ENCODE measurements at places on chromosomes 2 and 18.

DNA sequence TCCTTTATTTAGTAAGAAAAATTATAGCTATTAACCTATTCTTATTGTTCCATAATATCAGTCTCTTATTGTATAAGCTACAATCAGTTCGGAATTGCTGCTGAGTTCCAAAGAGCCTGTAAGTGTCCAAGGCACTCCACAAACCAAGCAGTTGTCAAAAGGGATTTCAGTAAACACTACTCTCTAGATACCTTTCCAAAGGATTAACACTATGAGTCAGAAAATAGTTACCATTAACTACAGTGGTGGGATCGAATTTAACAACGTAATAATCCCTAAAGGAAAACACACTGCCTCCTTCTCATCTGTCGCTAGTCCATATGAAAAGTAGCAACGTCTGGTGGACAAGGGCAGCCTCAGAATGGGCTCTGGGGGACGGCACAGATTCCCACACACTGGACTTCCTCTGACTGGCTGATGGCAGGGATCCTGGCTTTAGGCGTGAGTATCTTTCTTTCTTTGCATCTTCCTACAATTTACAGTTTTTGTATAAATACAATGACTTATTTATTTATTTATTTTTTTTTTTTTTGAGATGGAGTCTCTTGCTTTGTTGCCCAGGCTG lies 8.8 kb downstream of the TGFBRAP1 start:
- no peak for DNase-seq

- no peak for DNase-seq
Measured at GRCh38 chr2:15832030-15832709, 108.2 kb upstream of the MYCN start.

- peak; percentile 11 for DNase-seq
Measured at GRCh38 chr2:83827618-83828017, 631.5 kb downstream of the SUCLG1 start.

DNA sequence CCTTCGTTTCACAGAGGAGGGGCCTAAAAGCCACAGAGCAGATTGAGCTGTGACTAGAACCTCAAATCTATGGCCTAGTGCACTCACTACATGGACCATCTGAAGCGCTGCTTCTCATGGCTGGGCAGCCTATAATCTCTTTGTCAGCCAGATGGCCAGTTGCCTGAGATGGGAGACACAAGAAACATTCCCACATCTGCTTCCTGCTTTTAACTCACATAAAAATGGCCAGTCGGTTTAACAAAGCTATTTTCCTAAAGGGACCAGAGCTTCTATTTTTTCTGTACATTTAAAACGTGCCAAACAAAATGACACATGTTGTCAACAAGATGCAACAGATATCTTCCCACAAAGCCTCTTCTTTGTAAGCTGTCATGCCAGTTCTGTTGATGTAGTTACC lies 173.8 kb downstream of the GFPT1 start:
- no peak for DNase-seq

- no peak for DNase-seq
Measured at GRCh38 chr2:223383315-223383714, 218.8 kb downstream of the SCG2 start.

DNA sequence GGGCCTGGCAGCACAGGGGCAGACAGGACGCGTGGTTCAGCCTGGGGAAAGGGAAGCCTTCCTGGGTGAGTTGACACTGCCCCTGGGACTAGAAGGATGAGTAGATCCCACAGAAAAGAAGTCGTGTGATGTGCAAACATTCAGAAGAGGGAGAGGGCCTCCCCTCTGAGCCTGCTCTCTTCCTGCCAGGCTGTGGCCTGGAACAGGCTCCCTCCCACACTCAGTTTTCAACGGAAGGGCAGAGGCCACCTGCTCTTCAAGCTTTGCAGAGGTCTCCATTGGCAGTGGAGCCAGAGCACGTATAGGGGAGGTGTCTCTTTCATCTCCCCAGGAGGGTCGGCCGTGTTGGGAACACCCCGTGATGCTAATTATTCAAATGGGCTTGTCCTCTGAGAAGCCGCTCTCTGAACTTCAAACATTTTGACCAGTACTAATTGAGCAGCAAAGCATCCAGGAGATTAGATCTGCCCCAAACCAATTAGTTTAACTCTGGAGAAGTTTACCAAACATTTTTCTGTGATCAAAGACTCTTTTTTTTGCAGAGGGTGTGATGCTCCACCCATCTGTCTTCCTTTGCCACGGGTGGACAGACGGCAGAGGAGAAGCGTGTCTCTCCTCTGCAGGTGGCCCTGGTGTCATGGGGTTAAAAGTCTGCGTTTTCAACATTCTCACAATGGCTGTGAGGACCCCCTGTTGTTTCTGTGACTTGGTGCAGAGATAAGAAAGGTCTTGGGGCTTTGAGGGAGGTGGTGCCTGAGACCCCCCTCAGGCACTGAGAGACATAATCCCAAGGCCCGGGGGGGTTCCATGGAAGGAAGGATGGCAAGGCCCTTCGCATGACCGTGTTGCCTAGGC lies 29.5 kb upstream of the ODC1 start:
- DNase-seq: no peak

GRCh38 chr2:118889995-118890394 lies 42.5 kb upstream of the EN1 start:
- no peak for DNase-seq

DNA sequence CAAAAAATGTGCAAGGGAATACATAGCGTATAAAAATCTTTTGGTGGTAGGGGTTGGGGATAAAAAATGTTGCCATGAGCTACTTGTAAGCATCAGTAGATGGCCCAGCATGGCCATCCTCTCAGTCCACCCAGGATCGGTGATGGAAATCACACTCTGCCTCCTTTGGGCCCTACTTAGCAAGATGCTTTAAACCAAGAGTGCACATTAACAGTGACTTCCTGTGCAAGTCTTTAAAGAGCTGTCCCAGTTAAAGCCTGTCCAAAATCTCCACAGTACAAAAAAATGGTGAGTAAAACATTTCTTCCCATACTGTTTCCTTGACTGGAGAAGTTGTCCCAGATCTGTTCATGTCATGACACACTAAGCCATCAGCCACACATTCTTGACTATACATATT lies 18.0 kb downstream of the ANKRD44 start:
- DNase-seq: no peak

- DNase-seq: no peak
Measured at GRCh38 chr2:140274891-140275290, 1494.7 kb upstream of the NXPH2 start.

GRCh38 chr2:127052771-127053691 lies 53.9 kb downstream of the BIN1 start:
- DNase-seq: no peak

- DNase-seq: no peak
Measured at GRCh38 chr2:172090044-172090961, 5.0 kb downstream of the DLX1 start.

DNA sequence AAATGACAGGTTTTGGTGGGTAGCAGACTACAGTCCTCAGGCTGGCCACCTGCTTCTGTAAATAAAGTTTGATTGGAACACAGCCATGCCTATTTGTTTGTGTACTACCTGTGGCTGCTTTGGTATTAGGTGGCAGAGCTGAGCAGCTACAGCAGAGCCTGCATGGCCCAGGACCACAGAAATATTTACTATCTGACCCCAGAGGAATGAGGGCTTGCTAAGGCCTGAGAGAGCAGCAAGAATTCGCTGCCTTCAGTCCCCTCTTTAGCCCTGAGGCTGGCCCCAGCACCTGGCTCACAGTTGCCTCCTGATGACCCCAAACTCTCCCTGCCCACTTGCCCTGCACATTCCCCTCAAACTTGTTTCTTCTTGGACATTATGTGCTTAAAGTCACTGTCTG lies 32.5 kb downstream of the POLR1A start:
- DNase-seq: no peak

DNA sequence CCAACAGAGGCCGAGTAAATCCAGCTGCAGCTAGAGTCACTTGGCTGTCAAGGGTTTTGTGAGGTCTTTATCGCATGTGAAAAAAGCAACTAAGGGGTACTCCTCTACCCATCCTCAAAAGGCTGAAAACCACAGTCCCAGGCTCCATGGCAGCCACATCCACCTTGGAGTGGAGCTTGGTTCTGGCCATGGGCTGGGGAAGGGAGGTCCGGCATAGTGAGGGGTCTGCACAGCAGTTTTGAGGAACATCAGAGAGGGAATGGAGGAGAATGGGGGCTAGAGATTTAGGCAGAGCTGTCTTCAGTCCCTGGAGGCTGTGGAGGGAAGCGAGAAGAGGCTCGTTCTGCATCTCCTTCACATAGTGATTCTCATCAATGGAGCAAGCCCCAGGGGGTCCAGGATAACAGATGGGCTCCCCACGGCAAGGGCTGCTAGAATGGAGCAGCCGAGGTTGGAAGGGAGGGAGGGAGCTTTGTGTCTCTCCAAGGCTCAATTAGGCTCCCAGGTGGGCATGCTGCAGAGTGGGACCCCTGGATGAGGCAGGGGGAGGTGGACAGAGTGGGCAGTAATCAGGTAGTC lies 21.0 kb downstream of the MROH2A start:
- DNase-seq: no peak

- DNase-seq: no peak
Measured at GRCh38 chr2:222711315-222711940, 40.0 kb downstream of the MOGAT1 start.

DNA sequence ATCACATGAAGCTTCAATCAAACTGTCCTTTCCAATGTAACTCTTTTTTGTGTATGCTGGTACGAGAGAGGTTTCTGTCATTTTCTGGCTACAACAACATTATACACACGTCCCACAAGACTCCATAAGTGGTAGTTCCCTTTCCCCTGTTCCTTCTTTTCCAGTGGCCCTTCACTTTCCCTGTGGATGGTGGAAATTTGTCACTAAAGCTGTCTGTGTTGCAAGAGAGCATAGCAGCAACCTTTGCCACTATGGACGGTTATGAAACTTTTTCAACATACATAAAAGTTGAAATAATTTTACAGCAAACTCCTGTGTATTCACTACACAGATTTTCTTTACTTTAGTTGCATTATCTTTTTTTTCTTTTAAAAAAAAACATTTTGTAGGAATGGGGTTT lies 18.7 kb downstream of the DBI start:
- DNase-seq: no peak

DNA sequence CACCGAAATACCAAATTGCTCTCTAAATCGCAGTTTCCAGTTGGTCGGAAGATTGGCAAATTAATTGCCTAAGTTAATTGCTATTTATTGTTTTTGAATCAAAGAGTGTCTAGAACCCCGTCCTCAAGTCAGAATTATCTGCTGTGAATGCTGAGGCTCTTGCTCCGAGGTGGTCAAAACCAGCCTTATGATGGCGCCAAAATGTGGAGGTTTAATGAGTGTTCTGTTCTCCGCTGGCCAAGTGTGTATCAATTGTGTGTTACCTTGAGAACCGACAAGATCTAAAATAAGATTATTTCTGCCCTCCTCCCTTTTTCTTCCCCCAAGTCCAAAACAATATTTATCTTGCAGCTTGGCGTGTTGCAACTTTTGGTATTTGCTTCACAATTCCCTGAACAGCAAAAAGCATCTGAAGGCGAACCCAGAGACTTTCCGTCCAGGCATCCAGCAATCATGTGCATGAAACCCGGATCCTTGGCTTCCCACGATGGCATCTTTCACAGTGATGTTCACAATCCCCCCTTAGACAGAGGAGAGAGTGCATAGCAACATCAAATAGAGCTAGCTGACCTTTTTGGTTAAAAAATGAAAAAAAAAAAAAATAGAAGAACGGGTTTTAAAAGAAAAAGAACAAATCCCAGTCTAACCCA lies 323.0 kb downstream of the MYCN start:
- DNase-seq: no peak

DNA sequence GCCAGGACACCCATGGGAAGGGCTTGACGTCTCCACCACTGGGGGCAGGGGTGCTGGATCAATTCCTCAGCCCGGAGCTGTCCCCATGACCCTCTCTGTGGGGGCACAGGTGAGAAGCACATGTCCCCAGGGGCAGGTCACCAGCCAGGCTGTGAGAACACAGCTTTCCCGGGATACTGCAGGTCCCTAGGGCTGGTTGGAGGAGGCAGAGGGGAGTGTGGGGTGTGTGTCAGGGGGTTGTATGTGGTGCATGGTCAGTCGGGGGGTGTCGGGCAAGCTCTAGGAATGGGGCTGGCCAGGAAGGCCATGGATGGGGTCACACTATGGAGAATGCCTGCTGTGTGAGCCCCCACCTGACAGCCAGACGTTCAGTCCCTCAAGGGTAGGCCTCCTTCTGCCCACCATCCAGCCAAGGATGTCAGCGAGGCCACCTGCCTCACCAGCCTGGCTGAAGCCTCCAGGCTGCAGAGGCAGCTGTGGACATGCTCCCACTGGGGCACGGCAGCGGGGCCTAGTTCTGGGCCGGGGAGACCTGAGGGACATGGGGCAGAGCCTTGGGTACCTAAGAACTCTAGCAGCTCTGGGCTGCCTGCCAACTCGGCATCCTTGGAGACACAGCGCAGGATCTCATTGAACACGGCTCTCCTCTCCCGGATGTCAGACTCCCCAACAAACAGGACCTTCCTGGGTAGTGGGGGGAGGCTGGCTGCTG lies 10.3 kb downstream of the HS1BP3 start:
- no peak for DNase-seq

DNA sequence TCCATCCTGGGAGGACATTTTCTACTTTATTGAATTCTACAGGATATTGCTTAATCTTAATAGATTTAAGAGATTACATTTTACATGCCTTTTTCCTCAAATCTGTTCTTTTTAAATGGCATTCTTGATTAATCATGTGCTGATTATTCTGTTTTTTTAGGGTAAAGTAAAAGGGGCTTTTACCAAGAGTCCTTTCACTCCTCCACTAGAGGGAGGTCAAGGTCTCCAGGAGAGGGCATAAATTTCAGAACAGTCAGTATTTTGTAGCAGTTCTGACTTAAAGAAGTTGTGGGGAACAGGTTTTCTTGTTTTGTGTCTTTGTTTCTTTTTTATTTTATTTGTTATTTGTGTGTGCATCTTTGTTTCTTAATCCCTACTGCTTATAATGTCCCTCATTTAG lies 25.4 kb downstream of the WDR75 start:
- peak; percentile 14 for DNase-seq

- DNase-seq: peak; percentile 74
Measured at GRCh38 chr2:205675861-205676516, 6.3 kb upstream of the NRP2 start.

- DNase-seq: no peak
Measured at GRCh38 chr2:20565623-20566236, 85.2 kb downstream of the HS1BP3 start.

GRCh38 chr2:72543497-72544216 lies 282.2 kb downstream of the EXOC6B start:
- DNase-seq: no peak

DNA sequence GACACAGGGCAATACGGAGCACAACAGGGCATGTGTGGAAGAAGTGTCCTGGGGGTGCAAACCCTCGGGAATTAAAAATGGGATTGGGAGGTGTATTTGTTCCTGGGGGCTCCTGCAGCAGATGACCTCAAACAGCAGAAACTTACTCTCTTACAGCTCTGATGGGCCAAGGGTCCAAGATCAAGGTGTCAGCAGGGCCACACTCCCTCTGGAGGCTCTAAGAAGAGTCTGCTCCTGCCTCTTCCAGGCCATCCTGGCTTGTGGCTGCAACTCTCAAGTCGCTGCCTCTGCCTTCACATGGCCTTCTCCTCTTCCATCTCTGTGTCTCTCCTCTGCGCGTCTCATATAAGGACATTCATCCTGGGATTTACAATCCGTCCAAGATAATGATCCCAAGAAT lies 12.4 kb upstream of the SPATA3 start:
- no peak for DNase-seq

All from MCF 10A (cell line).